OCI-LY7 (cell line): ENCODE measurements at places on chromosomes 4 and X. TPM values are rescaled to one million over a fixed set of nuclear protein-coding genes. Genes with fewer than 3 reads are reported as not detected.

Gene TMEM185A
- 14.5 and 19.3 TPM in 2 replicates for total RNA-seq

Gene BEX5
- not detected in 2 replicates for total RNA-seq

Gene CA5B
- 6.0 and 6.2 TPM in 2 replicates for total RNA-seq

Gene HPGDS
- not detected in 2 replicates for total RNA-seq

GRCh38 chrX:93874554-93874953 is 200.5 kb downstream of the FAM133A start:
- peak; percentile 0 for DNase-seq

DNA sequence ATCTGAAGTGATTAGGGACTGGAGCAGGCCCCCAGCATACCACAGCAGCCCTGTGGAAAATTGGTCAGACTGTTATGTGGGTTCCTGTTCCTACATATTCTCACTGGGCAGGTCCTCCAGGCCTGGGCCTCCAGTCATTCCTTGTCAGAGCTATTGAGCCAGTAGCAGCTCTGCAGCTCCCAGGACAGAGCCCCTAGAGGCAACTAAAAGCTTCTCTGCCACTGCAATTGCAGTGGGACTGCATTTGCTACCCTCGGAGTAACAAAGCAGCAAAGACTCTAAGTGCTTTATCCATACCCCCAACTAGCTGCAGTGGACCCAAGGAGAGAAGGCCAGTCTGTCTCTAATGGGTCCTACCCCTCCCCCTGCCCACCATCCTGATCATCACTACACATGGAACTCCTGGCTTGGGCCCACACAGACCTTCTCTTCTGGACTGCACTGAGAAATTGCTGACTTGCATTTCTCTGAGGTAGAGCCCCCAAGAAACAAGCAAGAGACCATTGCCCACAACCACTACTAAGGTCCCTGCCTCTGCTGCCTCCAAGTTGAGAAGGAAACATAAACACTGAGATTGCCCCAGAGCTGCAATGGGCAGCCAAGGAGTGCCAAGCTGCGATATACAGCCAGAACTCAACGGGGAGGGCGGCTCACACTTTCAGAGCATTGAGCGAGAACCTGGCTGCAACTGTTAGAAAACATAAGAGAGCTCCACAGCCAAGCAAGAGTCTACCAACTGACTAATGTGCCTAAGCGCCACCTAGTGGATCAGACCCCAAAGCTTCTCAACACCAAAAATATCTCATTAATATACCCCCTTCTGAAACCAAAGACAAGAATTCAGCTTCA is 738.7 kb upstream of the NDST4 start:
- DNase-seq = peak; percentile 58

GRCh38 chr4:57109847-57110639 is at the start of gene IGFBP7:
Gene IGFBP7 (minus strand): TSS chr4:57110385. CDS start chr4:57110351, 34 bp downstream.
- no peak for DNase-seq

- DNase-seq = no peak
These were observed 66.9 kb upstream of the PLAC1 start for GRCh38 chrX:134725103-134725690.

- DNase-seq = no peak
These were observed 27.8 kb downstream of the FAM184B start for GRCh38 chr4:17753646-17754045.

DNA sequence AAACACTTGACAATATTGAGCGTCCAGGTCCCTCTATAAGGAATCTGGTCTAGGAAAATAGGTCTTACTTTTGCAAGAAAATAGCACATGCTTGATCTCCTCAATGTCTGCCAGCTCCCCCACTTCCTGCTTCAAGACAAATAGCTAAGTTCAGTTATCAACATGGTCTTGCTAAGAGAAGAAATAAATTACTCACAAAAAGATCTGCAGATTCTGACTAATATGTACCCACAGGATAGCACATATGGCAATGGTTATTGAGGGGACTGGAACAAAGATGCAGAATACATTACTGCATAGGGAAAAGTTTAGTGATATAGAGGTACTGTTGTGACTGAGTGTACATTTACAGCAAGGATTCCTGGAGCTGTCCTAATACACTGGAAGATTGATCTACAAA is 457.5 kb upstream of the GRID2 start:
- DNase-seq = no peak

DNA sequence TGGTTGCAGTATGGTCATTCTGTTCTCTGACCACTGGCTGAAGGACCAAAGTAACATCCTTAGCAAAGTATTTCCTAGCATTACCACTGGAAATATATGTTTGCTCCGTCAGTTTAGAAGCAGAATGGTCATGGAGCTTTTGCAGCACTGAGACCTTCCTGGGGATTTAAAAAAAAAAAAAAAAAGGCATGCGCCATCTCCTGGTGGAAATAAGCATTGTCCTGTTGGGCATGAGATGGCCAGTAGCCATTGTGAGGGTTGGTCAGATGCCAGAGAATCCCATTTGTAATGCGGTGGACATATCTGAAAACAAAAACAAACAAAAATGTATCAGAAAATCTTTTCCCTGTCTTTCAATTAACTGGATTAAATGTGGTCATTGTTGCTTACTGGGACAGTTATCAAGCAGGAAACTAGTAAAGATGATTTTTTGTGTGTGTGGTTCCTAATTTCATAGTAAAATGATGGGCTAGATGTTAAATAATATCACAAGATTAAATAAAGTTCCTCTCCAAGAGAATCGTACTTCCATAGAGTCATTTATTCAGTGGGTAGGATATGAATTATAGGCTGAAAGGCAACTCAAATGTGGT is 139.6 kb downstream of the SOWAHB start:
- peak; percentile 14 for DNase-seq

DNA sequence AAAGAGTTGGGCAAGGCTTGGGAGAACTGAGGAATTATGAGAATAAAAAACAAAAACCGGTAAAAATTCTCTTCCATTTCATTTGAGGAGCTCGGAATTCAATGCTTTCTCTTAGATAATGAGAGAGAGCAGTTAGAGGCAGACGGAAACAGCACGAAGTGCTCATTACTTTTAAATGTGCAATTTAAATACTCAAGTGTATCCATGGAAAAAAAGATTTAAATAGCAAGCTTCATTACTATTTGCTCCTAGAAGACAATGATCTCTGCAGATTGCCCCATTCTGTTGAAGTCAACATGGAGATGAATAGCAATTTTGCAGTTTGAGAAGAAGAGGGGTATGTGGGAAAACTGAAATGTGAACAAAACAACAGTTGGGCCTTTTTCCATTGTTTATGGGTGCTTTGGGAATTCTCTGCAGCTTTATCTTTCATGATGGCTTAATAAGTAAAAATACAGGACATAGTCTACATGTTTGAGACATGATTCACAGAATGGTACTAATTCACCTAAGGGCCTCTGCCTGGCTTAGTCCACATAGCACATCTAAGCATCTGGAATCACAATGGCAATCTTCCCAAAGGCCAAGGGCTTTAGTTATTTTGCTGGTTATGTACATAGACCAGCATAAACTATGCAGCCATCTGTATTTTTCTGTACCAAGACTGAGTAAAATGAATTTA is 512.7 kb upstream of the FAT1 start:
- DNase-seq = no peak

DNA sequence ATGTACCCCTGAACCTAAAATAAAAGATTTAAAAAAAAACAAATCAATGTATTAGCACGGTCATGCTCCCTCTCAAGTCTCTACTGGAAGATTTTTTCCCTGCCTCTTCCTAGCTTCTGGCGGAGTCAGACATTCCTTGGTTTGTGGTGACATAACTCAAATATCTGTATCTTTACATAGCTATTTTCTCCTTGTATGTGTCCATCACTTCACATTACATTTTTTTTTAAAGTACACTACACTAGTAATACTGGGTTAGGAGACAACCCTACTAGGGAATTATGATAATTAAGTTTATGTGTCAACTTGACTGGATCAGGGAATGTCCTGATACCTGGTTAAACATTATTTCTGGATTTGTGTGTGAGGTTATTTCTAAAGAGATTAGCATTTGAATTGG is 1197.9 kb downstream of the TECRL start:
- DNase-seq = no peak
